Sigmoid colon (tissue), 7 donors: ENCODE measurements at places on chromosomes 2 and 18.

DNA sequence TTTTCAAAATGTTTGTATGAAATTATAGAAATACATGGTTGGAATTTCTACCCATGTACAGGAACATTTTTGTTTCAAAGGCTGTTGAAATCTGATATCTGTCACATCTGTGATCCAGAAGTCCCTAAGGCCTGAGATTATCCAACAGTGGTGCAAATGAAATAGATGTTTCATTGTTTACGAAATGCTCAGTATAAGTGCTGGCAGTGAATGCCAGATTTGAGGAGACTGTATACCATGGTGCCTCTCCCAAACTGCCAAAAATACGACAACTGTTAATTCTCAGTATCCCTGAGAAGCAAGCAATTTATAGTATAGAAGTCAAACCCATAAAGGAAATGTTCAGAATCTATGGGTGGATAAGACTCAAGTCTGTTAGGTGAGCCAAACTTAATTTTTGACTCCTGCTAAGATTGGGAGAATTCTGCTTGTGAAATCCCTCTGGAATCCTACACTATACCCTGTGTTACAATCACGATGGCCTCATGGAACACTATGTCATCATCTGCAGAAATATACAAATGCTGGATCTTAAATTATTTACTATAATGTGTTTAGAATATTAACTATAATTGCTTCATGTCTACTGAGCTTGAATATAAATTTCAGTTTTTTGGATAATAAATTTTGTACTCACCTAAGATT is 71.2 kb upstream of the DOCK10 start:
- DNase-seq, result no peak

DNA sequence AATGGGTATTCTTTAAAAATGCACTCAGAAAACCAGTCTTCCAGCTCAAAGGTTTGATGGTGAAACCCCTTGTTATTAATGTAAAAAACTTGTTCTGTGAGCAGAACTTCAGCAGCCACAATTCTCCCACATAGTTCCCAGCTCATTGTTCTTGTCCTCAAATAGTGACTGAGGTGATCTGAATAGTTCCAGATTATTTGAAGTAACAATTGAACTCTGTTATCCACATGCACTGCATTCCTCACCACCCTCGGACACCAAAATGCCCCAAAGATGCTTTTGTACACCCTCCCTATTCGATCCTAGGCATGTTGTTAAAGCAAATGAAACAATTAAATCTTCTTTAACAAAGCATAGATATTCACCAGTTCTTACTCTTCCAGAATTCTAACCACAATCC is 2186.8 kb upstream of the CELF4 start:
- no peak for DNase-seq

DNA sequence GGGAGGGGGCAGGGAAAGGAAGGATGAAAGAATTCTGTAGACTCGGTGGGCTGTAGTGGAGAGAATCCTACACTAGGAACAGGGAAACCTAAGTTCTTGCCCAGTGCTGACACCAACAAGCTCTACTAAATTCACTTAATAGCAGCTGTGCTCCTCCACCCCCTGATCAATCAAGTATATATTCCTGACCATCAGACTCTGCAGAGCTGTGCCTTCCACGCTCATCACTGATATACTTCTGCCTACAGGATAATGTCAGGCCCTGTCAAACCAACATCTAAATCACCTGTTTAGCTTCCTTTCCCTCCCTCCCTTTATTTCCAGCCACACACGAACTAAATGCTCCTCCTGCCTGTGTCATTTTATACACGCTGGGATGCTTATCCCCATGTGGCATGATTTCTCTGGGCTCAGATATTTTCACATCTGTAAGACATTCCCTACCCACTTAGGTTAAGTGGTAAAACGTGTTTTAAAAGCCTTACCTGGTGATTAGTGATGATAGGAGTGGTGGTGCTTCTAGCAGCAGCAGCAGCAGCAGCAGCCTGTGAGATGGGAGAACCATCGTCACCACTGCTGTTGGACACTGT is 301.9 kb downstream of the LRRTM1 start:
- no peak for DNase-seq

GRCh38 chr2:205957452-205958154 is 128.4 kb downstream of the INO80D start:
- DNase-seq, result no peak

GRCh38 chr2:216626168-216626874 is 6.9 kb upstream of the IGFBP2 start:
- DNase-seq, result no peak

DNA sequence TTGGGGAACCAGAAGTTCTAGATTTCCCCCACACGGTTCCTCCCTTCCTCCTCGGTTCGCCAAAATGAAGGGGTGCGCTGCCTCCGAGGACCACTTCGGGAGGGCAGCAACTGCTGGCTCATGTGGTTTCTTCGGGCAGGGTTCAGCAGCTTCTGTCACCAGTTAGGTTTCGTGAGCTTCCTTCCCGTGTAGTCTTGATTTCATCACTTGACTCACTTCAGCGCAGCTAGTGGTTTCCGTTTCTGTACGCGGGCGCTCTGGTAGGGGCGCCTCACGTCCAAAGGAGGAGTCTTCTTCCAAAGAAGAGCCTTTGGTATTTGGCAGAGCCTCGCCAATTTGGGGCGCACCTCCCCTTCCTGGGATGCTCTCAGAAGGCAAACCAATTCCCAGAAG is 485 bp upstream of the GALNT3 start:
- peak; percentile 57 for DNase-seq

DNA sequence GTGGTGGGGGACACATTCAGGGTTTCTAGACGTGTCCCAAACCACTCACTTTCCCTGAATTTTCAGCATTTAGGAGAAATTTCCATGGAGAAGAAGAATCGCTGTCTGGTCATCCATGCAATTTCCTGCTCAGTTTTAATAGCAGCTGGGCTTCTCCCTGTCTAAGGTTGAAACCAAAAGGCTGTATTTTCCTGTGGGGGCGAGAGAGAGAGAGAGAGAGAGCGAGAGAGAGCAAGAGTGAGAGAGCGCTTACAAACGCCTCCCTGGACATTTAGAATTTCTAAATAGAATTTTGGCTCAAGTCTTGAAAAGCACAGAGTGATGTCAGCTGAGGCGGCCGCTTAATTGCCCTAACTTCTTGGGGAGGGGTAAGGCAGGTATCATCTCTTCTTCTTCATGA is 110.8 kb downstream of the SETBP1 start:
- no peak for DNase-seq

- no peak for DNase-seq
Measured at GRCh38 chr2:238716585-238716984, 131.3 kb upstream of the TWIST2 start.

DNA sequence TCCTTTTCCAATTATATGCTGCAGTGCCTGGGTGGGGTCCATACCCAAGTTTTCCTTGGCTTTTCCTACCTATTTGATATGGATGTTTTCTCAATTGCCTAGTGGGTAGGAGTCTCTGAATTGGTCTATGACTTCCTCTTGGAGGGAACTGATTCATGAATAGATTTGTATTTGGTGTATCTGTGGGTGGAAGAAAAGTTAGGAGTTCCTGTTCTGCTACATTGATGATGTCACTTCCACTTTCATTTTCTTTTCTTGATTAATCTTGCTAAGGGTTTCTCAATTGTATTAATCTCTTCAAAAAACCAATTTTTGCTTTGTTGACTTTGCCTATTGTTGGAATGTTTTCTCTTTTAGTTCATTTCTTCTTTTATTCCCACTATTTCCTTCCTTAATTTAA is 37.4 kb upstream of the SLC9A2 start:
- DNase-seq, result no peak

DNA sequence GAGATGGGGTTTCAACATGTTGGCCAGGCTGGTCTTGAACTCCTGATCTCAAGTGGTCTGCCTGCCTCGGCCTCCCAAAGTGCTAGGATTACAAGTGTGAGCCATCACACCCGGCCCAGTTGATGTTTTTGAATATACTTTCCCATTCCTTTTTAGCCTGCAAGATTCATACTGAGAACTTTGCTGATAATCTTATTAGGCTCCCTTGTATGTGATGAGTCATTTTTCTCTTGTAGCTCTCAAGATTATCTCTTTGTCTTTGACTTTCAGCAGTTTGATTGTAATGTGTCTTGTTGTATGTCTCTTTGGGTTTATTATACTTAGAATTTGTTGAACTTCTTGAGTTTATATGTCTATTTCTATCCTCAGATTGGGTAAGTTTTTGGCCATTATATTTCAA is 81.4 kb downstream of the OTX1 start:
- no peak for DNase-seq

GRCh38 chr2:178391701-178392100 is 59.3 kb downstream of the PRKRA start:
- no peak for DNase-seq

- DNase-seq, result no peak
Measured at GRCh38 chr2:181411105-181411849, 45.9 kb upstream of the ITGA4 start.

GRCh38 chr18:69949538-69949936 is 1.9 kb upstream of the CD226 start:
- DNase-seq, result no peak

DNA sequence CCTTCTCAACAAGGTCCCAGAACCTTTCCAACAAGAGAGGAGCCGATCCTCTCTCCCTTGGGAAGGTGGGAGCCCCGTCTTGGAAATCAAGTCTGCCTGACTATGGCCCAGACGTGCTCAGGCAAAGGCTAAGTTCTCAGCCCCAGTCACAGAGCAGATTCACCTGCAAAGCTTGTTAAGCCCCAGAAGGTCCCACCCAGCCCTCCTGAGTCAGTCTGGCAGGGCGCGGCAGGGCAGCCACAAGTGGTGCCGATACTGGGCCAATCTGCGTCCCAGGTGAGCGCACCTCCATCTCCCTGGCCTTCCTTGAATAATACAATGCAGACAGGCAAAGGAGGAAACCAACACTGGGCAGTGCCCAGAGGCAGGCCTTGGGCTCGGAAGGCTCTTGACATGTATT is 15.0 kb downstream of the CRACDL start:
- no peak for DNase-seq
